ENCODE measurements at places on chromosomes 3 and 15.

- no peak for DNase-seq
Measured at GRCh38 chr15:85021409-85021808, 39.8 kb downstream of the PDE8A start.

DNA sequence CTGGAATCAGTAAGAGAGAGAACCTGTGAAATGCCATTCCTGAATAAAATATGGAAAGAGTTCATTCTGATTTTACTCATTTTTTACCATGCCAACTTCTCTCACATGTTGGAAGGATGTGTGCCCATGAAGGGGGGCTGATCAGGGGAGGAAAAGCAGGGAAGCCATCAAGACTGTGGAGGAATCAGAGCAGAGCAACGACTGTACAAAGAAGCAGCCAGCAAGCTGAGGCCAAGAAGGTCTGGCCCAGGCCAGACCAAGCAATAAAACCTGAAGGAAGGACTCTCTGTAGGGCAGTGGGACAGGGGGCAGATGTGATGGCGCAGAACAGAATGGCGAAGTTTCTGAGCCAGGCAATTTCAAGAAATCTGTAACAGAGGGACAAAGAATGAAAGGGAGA, 24.0 kb upstream of the ARNT2 start:
- no peak for DNase-seq

GRCh38 chr3:12280357-12280806, 8.5 kb upstream of the PPARG start:
- DNase-seq: no peak

DNA sequence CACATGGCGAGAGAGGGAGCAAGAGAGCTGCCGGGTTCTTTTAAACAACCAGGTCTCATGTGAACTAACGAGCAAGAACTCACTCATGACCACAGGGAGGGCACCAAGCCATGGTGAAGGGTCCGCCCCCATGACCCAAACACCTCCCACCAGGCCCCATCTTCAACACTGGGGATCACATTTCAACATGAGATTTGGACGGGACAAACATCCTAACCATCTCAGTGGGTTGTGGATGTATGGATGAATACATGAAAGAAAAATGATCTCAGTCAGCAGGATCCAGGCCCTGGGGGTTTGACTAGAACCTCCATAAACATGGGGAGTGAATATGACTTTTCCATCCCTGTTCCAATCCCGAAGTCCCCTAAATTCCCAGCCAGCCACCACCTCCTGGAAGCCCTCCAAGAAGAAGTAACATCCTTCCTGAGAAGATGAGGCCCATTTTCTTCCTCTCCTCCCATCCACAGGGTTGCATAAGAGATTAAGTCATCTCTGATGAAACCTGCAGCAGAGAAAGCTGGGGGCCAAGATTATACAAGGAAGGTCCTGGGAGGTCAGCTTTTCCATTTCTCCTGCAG, 9.5 kb downstream of the CAV3 start:
- no peak for DNase-seq

GRCh38 chr15:60916032-60916678, 312.9 kb downstream of the RORA start:
- no peak for DNase-seq

DNA sequence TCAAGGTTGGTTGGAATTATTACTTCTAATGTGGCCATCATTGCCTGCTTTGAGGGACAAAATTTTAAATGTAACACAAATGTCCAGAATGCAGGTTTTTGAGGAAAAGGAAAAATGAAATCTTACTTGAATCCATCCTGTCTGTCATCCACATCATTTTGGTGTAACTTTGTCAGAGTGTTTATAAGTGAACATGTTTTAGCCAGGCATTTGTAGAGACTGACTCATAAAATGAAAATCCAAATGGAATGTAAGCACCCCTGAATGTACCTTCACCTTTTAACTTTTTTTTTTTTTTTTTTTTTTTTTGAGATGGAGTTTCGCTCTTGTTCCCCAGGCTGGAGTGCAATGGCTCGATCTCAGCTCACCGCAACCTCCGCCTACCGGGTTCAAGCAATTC, 141.8 kb upstream of the BNIP2 start:
- no peak for DNase-seq

- DNase-seq: peak; percentile 86
Measured at GRCh38 chr3:9397332-9397905, at the start of gene SETD5. Gene SETD5 (plus strand): TSS chr3:9397615. CDS start chr3:9428939, 31,324 bp downstream.

DNA sequence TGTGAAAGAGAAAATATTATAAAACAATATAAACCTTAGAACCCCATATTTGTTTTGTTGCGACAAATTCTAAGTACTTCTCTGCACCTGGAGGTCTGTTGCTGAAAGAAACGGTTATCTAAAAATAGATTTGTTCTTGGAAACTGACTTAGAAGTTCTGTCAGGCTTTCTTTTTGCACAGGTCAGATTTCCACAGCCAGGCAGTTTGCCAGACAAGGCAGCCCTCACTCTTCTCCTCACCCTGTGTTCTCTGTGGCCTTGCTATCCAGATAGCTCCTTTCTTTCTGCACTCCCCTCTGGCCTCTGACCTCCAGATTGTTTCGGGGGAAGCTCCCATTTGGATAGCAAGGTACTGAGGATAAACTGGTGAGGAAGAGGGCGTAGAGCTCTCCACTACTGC, 413.3 kb upstream of the ONECUT1 start:
- no peak for DNase-seq

GRCh38 chr15:70512772-70513362, 250.5 kb downstream of the UACA start:
- DNase-seq: peak; percentile 40

DNA sequence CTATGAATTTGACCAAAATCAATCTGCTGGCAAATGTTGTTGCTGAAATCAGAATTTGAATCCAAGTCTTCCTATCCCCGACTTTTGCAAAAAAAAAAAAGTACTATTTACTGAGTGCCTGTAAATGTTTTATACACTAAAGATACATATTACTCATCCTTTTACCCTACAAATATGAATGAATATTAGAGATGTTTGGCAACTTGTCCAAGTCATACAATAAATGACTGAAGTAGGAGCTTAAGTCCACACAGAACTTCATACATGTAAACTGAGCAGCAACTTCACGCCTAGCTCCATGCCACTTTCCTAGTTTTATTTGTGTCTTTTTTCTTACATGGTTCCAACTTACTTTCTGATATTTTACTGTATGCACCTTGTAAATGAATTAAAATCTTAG, 39.2 kb downstream of the PHC3 start:
- DNase-seq: no peak

- DNase-seq: no peak
Measured at GRCh38 chr3:194259982-194260766, 91.0 kb downstream of the CPN2 start.

DNA sequence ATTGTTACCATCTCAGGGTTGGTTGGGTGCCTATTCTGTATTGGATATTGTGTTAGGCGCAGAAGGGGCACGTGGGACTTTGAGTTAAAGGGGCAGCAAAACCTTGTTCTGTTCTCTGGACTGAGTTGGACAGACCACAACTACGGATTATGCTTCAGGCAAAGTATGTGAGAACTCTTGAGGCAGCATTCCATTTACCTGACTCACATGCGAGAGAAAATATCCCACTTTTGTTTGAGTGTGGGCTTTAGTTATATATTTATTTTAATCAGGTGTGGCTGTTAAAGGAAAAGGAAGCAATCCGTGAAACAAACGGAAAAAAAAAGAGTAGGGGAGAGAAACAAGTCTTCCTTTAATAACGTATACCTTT, 627 bp upstream of the PLS1 start:
- peak; percentile 42 for DNase-seq

DNA sequence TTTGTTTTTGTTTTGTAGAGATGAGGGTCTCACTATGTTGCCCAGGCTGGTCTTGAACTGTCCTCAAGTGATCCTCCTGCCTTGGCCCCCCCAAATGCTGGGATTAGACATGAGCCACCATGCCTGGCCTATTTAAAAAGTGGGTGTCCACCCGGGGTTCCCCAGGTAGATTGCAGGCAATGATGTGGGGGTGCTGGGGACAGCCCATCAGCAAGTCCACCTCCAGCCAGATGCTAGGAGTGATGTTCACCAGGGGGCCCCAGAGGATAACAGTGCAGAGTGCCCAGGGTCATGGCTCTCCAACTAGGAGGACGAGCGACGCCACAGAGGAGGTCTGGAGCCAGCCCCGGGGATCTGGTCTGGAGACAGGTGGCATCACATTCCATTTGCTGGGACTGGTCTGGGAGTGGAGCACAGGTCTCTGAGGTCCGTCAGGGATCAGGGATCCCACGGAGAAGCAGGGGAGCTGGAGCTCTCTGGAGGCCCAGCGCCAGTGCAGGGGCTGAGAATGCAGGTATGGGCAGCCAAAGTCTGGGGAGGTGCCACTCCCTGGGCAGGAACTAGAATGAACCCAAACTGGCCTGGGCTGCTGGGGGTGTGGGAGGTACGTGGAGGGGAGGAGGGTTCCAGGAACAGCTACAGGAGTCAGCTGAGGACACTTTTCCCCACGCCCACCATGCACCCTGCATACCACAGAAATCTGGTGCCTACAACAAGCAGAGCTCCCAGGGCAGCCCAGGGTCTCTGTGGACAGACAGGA, 51.2 kb upstream of the PCSK6 start:
- DNase-seq: no peak

GRCh38 chr15:65945616-65946015, 76.3 kb downstream of the RAB11A start:
- DNase-seq: no peak

- DNase-seq: no peak
Measured at GRCh38 chr3:47475029-47475569, 642 bp downstream of the SCAP start.

GRCh38 chr15:94272251-94272898, 41.0 kb downstream of the MCTP2 start:
- DNase-seq: no peak

DNA sequence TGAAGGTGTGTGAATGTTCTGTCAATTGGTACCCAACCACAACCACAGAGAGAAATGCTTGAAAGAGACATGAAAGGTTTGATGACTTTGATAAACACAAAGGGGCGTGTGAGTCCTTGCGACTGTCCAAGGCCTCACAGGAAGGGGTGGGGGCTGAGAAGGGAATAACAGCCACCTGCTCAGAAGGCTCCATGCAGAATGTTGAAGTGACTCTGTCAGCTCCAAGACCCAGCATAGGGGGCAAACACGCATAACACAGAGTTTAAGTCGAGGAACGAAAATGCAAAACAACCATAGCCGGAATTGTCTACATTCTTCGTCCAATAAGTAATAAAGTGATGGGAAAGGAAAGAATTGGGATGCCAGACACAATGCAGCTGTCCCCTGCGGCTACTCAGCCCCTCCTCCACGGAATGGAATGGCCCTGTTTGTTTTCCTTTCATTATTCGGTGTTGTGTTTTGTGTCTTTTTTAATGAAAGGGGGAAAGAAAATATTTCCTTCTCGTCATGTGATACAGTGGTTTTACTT, 19.9 kb downstream of the TMEM212 start:
- DNase-seq: no peak

- DNase-seq: no peak
Measured at GRCh38 chr15:52097180-52097579, 15.4 kb downstream of the BCL2L10 start.

GRCh38 chr3:42473083-42473932, 29.1 kb upstream of the VIPR1 start:
- DNase-seq: no peak

DNA sequence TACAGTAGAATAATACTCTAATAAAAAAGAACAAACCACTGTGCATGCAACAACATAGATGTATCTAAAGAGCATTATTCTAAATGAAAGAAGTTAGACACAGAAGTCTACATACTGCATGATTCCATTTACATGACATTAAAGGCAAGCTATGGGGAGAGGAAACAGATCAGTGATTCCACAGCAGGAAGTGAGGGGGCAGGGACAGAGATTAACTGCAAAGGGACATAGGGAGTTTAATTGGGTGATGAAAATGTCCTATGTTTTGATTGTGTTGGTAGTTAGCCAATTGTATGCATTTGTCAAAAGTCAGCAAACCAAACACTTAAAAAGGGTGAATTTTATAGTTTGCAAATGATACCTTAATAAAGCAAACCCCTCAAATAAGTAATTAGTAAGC, 13.8 kb downstream of the CRYGS start:
- DNase-seq: no peak

GRCh38 chr3:114830652-114831051, 316.4 kb downstream of the ZBTB20 start:
- DNase-seq: no peak

GRCh38 chr3:126867863-126868200, 115.1 kb upstream of the PLXNA1 start:
- no peak for DNase-seq

- DNase-seq: peak; percentile 37
Measured at GRCh38 chr3:66499881-66500575, 794 bp downstream of the LRIG1 start.

- no peak for DNase-seq
Measured at GRCh38 chr3:128076483-128077201, 24.4 kb downstream of the SEC61A1 start.

- no peak for DNase-seq
Measured at GRCh38 chr3:10792208-10792607, 23.8 kb upstream of the SLC6A11 start.

GRCh38 chr15:69132430-69132829, 28.0 kb upstream of the GLCE start:
- DNase-seq: no peak

- no peak for DNase-seq
Measured at GRCh38 chr15:63310646-63311045, 33.2 kb downstream of the APH1B start.

DNA sequence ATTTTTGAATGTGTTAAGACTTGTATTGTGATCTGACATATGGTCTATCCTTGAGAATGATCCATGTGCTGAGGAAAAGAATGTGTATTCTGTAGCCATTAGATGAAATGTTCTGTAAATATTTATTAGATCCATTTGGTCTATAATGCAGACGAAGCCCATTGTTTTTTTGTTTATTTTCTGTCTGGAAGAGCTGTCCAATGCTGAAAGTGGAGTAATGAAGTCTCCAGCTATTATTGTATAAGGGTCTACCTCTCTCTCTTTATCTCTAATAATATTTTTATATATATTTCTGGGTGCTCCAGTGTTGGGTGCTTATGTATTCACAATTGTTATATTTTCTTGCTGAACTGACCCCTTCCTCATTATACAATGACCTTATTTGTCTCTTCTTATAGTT, 250.6 kb upstream of the GADL1 start:
- no peak for DNase-seq

DNA sequence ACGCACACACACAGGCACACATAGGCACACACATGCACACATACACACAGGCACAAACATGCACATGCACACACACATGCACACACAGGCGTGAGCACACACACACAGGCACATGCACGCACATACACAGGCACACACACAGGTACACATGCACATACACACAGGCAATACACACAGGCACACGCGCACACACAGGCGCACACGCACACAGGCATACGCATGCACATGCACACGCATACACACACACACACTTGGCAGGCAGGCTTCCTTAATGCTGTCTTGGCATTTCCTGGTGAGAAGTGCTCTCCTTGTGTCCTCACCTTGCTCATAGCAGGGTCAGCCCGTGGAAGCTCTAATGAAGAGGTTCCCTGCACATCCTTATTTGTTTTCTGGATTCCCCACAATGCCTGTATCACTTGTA, 8.4 kb upstream of the SLCO2A1 start:
- no peak for DNase-seq

DNA sequence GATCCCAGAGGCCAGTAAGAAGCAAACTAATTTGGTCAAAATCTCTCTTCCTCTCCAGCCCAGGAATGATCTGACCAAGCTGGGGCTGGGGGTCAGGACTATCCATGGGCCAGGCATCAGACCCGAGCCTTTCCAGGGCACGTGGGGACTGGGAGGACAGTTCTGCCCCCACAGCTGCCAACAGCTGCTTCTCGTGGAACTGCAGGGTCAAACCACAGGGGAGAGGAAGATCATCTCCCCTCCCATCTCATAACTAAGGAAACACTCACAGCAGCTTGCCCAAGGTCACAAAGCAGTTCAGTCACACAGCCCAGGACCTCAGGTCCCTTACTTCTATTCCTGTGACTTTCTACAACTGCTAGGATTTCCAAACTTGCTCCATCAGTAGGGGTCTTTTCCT, 47.1 kb downstream of the DAPK2 start:
- no peak for DNase-seq

Measured in H54 (cell line).